ENCODE measurements at places on chromosomes 6 and 20. TPM values are rescaled to one million over a fixed set of nuclear protein-coding genes. Genes with fewer than 3 reads are reported as not detected.

DNA sequence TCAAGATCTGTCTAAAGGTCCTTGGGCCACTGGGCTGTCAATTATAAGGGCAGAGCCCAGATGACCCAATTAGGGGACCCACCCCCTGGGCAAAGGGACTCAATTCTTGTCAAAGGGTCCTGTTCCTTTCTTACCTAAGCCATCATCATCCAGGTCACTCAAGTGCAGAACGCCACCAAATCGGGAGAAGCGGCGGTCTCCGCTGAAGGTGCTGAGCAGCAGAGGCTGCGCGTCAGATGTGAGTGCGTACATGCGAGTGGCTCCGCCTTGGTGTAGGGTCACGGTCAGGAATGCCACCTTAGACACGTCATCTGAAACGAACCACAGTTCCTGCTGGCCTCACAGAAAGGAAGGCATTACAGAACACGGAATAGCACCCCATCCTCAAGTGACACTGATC, 34.2 kb downstream of the MRS2 start:
- no peak for DNase-seq

DNA sequence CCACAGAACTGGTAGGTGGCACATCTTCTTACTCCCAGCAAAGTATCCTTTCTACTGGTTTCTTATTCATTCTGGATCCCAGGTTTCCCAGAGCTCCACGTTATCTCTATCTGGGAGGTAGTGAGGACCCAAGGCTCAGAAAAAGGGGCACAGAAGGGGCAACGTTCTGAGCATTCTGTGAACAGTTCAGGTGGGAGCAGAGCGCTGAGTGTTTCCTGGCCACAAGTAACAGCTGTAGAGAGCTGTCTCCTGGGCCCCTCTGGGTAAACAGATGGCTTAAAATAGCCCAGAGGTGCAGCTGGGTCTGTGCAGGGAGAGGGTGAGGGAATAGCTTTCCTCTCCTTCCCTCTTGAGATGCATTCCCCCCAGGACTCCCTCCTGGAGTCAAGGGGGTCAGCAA, 2.1 kb downstream of the APOBEC2 start:
- DNase-seq, result no peak

PI3 gene
- total RNA-seq, result not detected

- no peak for DNase-seq
Measured at GRCh38 chr20:11755071-11755841, 162.4 kb upstream of the BTBD3 start.

DNA sequence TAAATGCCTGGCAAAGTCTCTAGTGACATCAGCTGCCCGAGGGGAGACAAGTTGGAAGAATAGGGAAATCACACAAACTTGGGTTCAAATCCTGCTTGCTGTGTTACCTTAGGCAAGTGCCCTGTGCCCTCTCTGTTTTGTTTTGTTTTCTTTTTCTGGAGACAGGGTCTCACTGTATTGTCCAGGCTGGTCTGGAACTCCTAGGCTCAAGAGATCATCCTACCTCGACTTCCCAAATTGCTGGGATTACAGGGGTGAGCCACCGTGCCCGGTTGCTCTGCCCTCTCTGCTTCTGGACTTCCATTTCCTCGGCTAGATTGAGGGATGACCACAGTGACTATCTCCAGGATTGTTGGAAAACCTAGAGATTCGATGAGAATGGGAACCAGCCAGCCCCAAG, 55.4 kb downstream of the SNAI1 start:
- no peak for DNase-seq

KLC4 gene
- 25.2 TPM for total RNA-seq

C6orf58 gene
- not detected for total RNA-seq

DNA sequence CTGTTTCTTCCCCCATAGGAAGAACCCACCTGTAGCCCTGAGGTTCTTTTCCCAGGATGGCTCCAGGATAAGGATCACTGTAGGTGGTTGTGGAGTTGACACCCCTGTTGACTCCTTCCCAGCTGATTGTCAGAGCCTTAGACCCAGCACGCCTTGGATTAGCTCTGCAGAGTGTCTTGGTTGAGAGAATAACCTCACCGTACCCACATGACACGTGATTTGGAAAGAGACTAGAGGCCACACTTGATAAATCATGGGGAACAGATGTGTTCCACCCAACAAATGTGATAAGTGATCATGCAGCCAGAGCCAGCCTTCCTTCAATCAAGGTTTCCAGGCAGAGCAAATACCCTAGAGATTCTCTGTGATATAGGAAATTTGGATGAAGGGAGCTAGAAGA, 12.2 kb downstream of the BTN3A1 start:
- no peak for DNase-seq

- no peak for DNase-seq
Measured at GRCh38 chr20:34634392-34634791, 42.5 kb downstream of the PIGU start.

- DNase-seq, result no peak
Measured at GRCh38 chr6:142881761-142882160, 63.2 kb downstream of the HIVEP2 start.

- peak; percentile 44 for DNase-seq
Measured at GRCh38 chr20:30811885-30812671, 445.4 kb upstream of the DEFB115 start.

DNA sequence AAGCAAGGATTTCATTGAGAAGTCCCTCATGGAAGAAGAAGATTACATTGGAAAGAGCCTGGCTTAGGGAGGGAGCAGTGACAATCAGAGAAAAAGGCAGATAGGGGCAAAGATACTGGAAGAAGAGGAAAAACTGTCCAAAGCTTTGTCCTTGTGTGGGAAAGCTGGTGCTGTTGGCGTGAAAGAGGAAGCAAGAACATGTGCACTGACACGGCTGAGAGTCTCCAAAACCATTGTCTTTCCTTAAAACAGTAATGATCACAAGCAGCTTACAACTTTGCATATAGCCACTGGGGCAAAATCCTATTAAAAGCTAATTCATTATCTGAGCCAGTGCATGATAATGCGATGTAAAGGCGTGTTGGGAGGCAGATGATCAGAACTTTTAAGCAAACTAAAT, 85.1 kb upstream of the ESR1 start:
- no peak for DNase-seq

LPA gene
- total RNA-seq, result not detected

GRM1 gene
- total RNA-seq, result not detected

DNA sequence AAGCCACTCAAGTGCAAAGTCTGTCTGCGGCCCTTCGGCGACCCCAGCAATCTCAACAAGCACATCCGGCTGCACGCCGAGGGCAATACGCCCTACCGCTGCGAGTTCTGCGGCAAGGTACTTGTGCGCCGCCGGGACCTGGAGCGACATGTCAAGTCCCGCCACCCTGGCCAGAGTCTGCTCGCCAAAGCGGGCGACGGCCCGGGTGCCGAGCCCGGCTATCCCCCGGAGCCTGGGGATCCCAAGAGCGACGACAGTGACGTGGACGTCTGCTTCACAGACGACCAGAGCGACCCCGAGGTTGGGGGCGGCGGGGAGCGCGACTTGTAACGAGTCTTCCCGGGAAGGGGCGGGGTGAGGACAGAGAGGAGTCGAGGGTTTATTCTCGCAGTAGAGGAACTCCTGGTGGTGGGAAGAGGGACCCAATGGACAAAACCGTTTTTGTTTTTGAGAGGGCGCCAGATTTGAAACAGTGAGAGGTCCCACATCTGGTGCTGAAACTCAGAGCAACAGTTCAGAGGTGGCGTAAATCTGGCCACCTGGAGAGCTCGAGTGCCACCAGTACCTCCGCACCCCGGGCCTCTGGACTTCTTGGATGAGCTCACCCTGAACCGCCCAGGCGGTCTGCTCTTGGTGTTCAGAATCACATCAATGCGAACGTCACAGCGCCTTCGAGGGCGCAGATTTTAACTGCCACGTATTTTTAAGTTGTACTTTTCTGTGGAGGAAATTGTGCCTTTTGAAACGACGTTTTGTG, 8.0 kb downstream of the PRDM13 start:
- DNase-seq, result peak; percentile 64

GRCh38 chr6:121839896-121840295, 404.4 kb downstream of the GJA1 start:
- no peak for DNase-seq

- DNase-seq, result no peak
Measured at GRCh38 chr6:97963193-97963592, 680.2 kb upstream of the MMS22L start.

CALHM5 gene
- not detected for total RNA-seq

GRCh38 chr6:145161501-145161900, 573.8 kb downstream of the EPM2A start:
- no peak for DNase-seq

GRCh38 chr6:20998748-20999448, 464.6 kb downstream of the CDKAL1 start:
- no peak for DNase-seq

DNA sequence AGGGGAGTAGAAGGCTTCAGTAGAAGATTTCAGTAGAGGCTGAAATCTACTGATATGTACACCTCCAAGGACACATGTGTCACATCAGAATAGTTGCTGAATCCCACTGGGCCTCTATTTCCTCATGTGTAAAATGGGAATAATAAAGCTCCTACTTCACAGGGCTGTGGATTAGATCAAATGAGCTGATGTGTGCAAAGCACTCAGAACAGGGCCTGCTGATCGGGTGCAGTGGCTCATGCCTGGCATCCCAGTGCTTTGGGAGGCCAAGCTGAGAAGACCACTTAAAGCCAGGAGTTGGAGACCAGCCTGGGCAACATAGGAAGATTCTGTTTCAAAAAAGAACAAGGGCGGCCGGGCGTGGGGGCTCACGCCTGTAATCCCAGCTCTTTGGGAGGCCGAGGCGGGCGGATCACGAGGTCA, 8.1 kb upstream of the AP5S1 start:
- no peak for DNase-seq

PRND gene
- total RNA-seq, result not detected

JPH2 gene
- 0.36 TPM for total RNA-seq

GRCh38 chr6:158737082-158737709, 82.0 kb downstream of the EZR start:
- DNase-seq, result no peak

GRCh38 chr20:21183722-21184121, 57.8 kb downstream of the KIZ start:
- DNase-seq, result no peak

- DNase-seq, result no peak
Measured at GRCh38 chr6:11006061-11006460, 38.0 kb downstream of the ELOVL2 start.

DNA sequence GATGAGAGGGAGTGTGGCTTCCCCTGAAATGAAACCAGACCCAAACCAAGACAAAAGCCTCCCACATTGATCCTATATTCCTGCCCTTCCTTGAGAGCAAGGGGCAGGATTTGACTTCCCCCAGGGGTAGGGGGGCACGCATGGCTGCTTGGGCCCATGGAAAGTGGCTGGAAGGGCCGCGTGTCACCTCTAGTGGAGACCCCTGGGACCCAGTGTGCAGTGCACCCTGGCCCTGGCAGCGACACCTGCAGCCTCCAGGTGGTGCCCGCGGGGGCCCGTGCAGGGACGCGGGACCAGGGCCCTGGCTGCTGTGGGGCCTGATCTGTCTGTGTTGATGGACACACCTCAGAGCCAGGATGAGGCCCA, 18.0 kb upstream of the SLCO4A1 start:
- peak; percentile 72 for DNase-seq

GPX5 gene
- not detected for total RNA-seq

TNXB gene
- total RNA-seq, result 9.2 TPM
